ENCODE measurements at places on chromosomes 12 and 14.

DNA sequence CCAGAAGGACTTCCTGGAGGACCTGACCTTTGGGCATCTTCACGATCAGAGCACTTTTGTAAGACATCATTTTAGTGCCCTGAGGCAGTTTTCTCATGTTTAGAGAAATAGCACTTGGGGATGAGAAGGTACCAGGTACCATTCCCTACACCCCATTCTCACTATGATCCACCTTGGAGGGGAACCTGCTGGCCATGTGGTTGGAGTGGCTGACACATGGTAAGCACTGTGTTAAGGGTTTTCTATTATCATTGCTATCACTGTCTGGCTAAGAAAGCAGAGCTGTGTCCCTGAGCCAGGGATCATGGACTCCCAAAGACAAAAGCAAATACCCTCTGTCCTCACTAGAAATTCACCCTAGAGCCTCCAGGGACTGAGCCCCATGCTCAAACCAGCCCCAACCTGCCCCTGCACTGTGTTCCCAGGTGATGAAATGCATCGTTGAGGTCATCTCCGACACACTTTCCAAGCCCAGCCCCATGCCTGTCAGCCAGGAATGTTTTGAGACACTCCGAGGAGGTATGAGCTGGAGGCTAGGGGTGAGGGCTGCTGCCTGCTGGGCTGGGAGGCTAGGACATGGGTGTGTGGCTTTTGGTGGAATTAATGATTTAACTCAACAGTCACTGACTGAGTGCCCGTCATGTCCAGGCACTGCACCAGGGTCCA is 3.4 kb downstream of the CHGA start:
- DNase-seq, result no peak

- DNase-seq, result no peak
These were observed 25.2 kb upstream of the NTN4 start for GRCh38 chr12:95815632-95816212.

GRCh38 chr14:55241673-55242072 is 29.5 kb upstream of the FBXO34 start:
- DNase-seq, result no peak

- DNase-seq, result no peak
These were observed 46.7 kb downstream of the SLC4A8 start for GRCh38 chr12:51471111-51471864.

DNA sequence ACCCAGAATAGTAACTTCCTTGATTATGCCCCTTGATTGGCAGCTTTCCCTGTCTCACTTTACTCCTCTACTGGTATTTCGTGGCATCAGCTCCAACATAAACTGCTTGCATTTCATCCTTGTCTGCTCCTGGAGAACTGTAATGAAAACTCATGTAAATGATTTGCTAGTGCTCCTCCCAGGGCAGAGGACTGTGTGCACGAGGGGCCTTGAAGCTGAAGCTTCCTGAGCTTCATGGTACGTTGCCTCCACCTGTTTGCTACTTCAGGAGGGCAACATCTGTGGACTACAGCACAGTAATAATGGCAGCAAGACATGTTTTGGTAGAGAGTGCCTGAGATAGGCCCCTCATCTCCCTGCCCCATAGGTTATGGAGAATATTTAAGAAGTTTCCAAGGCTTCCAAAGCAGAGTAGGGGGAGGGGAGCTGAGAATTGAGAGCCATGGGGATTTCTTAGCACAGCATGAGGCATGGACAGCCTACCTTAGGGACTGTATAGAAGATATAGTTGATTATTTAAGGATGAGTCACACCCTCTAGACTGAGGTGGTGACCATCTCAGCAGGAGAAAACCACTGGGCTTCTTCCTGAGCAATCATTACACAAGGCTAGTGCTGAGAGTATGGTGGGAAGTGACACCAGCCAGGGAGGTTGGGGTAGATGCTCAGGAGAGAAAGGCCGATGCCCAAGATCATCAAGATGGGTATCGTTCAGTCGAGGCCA is 29.5 kb downstream of the CCDC198 start:
- no peak for DNase-seq

DNA sequence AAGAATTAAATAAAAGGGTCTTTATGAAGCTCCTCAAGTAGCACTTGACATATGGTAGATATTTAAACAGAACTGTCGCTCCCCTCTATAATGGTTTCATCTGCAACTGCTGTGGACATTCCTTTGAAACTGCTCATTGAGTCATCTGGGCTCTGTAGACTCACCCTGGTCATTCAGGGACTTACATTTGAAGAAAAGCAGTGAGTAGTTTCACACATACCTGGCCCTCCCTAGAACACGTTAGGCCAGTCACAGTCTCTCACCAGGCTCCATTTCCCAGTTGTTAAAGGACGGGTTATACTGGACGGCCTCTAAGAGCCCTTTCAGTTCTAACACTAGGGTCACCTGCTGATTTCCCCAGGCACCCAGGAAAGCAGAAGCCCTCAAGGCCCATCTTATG is 217.0 kb downstream of the BCL11B start:
- no peak for DNase-seq

DNA sequence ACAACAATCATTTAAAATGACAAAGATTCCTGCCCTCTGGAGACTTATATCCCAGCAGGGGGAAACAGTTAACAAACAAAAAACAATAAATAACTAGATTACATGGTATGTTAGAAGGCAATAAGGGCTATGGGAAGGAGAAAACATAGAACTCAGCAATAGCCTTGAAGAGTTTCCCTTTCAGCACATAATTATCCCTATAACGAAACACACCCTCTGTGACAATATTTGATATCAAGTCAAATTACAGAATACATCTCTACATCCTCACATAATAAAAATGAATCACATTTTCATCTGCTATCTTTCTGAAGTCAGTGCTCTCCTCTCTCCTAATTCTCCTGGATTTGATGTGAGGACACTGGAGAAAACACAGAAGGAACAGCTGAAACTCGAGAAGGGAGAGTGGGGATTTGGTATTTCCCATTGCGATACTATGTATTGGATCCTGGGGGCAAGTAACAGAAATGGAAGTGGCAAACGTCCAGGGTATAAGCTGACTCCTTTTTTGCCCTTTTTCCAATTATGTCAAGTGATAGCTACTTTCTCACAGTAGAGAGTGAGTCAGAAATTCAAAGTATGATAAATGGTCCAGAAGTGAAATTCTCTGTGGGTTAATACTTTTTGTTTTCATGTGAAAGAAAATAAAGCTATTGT is 9.7 kb upstream of the PTGER2 start:
- no peak for DNase-seq

DNA sequence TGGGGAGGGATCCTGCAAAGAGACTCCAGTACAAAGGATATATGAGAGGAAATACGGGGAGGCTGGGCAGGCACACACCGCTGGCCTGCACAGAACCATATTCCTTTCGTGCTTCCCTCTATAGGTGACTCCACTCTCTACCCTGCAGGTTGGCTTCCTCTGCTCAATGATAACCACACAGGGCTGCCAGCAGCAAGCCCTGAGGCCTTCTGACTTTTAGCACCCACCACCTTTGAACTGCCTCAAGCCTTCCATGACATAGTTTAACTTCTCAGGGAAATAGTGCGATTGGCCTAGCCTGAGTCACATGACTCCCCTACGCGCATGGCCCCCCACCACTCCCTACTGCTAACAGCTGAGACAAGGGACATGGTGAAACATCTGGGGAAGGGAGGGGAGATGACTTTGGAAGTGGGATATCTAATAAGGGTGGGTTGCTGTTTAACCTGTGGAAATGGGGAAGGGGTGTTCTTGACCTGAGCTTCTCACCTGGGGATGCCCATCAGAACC is 3.0 kb upstream of the FOXN3 start:
- DNase-seq, result no peak

All from activated CD4-positive, alpha-beta T cell treated with anti-CD3 and anti-CD28 coated beads, Interleukin-2, amount 50 U/mL, for 24 hours (primary cell).